Cortex of kidney (tissue), 1 donor: ENCODE measurements at places on chromosomes 1 and 21.

GRCh38 chr1:22208268-22208972 lies 65.5 kb upstream of the WNT4 start:
- DNase-seq = no peak

DNA sequence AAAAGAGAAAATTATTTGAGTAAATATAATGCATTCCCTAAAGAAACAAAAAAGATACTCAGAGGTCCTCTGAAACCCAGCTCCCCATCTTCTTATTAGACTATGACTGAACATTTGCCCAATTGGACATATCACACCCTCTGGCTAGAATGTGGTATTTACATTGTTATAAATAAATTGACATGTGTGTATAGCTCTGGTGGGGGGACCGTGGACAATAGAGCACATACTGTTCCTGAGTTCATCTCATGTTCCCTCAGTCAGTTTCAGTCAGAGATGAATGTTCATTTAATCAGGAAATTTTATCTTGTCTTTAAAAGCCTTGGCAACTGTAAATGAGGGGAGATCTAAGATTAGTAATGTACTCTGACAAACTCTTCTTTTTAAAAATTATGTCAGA lies 459.3 kb upstream of the ADAMTS5 start:
- no peak for DNase-seq

DNA sequence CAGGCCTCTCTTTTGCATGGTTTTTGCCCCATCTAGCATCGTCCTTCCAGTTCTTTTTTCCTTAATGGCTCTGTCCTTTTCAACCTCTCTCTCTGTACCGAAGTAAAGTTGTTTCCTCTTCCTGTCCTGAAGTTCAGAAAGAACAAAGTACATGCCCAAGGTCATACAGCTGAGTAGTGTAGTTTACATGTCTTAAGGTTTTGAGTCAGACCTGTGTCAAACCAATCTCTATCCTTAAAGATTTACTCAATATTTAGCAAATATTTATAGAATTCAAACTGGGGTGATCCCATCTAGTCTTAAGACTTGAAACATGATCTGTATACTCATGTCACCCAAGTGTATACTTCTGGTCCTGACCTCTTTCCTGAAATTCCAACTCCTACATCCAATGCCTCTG lies 118.7 kb upstream of the SGIP1 start:
- no peak for DNase-seq

GRCh38 chr1:25800703-25801377 lies 847 bp downstream of the SELENON start:
- no peak for DNase-seq

DNA sequence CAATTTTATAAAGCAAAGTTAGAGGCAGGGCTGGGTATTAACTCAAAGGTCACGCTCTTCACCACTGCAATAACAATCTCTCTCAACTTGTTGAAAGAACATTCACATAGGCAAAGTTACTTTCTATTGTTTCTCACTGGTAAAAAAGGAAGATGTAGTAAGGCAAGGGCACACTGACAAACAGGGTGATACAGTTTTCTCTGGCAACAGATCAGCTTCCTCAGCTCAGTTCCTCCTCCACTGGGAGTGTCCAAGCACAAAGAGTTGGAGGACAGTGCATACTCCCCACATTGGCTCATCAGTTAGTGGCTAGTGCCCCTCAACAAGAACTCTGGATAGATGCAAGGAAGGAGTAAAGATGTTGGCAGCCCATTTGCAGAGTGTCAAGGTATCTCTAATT lies 3.7 kb downstream of the PLPPR4 start:
- no peak for DNase-seq

GRCh38 chr1:112399456-112399855 lies 3.4 kb downstream of the CTTNBP2NL start:
- DNase-seq = no peak

- no peak for DNase-seq
Measured at GRCh38 chr21:33265664-33266049, 510 bp upstream of the IL10RB start.

- no peak for DNase-seq
Measured at GRCh38 chr1:32394890-32395432, 720 bp upstream of the BSDC1 start.

- no peak for DNase-seq
Measured at GRCh38 chr21:36733857-36734256, 34.9 kb downstream of the SIM2 start.

GRCh38 chr1:194369622-194370021 lies 1183.2 kb upstream of the B3GALT2 start:
- no peak for DNase-seq

DNA sequence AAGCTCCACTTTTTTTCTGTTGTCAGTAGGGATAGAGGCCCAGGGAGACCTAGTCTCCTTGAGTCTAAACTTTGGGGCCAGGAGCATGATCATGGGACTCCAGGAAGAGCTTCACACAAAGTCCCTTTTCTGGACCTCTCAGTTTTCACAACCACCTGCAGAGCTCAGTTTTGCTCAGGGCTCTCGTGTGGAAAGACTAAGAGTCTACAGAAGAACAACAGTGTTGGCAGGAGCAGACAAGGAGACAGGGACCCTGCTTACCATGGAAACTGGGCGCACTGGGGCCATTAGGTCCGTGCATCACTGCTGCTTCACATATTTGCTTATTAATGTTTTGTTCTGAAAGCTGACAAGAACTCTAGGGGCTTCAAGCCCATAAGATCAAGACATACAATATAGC lies 63.9 kb upstream of the HSD17B7 start:
- DNase-seq = no peak

GRCh38 chr1:204084247-204084772 lies 11.4 kb downstream of the SOX13 start:
- no peak for DNase-seq

DNA sequence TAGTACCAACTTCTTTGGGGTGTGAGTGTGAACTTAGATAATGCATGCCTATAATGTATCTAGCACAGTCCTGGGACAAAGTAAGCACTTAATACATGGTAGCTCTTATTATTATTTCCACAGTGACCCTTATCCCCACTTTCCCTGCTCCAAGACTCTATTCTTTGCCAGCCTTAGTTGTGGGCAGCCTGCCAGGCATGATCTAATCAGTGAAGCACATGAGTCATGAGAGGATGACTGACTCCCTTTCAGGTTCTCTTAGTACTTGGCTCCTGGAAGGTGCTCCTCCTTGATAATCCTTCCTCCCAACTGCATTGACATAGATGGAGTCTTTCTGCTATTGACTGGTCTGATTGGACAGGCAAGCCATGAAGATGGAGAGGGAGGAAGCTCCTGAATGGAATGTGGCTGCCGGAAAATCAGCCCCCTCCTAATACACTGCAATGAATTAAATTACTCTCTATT lies 17.4 kb upstream of the GNG12 start:
- DNase-seq = no peak

DNA sequence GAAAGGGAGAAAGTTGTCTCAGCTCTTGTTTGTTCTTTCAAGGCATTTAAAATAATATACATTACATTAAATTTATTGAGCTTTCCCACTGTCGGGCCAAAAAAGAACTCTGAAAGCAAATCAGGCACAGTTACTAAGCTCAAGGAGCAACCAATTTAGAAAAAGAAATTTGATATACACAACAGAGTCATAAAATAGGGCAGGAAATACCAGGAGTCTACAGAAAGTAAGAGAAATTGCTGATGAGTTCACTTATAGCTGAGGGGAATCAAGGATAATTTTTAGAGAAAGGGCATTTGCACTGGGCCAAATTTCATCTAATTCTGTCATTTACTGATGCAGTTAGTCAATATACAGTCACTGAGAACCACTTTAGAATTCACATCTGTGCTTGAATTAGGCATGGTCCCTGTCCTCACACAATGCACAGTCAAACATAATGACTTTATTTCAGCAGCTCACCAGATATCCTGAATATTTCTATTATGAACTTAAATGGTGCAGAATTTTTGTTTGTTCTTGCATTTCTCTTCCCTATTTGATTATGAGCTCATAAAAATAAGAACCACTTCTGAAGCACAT lies 249.6 kb upstream of the BEND5 start:
- no peak for DNase-seq

DNA sequence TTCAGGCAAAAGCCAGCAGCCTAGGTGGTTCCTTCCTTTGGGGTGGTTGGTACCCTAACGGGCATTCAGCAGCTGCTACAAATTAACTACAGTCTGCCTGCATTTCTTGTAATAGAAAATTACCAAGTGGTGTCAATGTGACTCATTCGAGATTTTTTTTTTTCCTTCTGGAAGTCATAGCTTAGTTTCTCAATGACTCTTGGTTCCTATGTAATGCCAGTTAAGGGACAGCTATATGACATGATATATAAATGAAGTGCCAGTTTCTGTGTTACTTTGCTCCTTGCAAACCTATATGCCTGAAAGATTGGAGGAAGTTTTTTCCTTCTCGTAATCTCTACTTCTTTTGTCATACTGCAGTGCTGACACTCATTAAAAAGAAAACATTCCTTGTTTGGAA lies 2.6 kb downstream of the MGST3 start:
- DNase-seq = no peak

- DNase-seq = no peak
Measured at GRCh38 chr1:160257411-160258015, 4.8 kb downstream of the DCAF8 start.

GRCh38 chr1:154741327-154741726 lies 128.8 kb downstream of the KCNN3 start:
- DNase-seq = no peak

DNA sequence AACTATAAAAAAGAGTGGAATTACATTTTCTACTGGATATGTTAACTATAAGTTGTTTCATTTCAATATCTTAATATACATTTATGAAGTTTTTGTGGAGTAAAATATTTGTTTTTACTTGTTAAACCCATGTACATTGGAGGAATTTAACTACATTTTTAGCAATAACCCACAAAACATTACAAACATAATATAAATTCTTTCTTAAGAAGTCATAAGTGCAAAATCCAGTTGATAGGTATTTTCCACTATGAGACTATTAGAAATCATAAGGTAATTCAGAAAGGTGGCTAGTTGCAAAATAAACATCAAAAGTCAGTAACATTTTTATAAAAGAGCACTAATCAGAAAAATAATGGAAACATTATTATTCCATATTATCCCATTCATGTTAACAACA lies 73.9 kb upstream of the RRP15 start:
- DNase-seq = no peak

DNA sequence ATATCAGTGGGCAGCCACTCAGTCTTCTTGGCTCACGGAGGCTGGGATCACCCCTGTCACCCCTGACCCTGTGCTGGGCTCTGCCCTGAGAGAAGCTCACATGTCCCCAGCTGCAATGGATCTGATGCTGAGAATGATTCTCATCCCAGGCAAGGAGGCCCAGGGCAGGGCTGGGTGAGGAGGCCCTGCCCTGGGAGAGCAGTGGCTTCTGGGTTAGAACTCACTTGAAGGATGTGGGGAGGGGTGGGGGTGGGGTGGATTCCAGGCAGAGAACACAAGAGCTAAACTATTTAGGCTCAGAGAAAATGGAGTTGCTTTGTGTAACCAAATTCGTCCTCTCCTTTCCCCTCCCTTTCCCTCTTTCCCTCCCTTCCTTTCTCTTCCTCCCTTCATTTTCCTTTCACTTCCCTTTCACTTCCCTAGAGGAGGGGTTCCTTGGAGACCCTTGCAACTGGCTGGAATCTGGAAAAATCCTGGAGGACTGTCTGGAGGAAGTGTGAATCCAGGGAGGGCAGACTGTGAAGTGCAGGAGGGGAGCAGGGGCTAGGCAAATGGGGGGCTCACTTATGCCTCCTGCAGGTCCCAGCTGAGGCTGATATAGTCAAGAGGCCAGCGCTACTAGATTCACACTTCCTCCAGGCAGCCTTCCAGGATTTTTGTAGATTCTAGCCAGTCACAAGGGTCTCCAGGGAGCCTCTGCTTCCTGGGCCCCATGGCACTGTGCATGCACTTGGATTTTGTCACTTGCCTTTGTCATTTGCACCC lies 47.0 kb downstream of the IGSF21 start:
- no peak for DNase-seq

- no peak for DNase-seq
Measured at GRCh38 chr1:66684353-66684752, 67.9 kb upstream of the DYNLT5 start.

- DNase-seq = no peak
Measured at GRCh38 chr1:145985129-145985501, 11.3 kb downstream of the TXNIP start.

DNA sequence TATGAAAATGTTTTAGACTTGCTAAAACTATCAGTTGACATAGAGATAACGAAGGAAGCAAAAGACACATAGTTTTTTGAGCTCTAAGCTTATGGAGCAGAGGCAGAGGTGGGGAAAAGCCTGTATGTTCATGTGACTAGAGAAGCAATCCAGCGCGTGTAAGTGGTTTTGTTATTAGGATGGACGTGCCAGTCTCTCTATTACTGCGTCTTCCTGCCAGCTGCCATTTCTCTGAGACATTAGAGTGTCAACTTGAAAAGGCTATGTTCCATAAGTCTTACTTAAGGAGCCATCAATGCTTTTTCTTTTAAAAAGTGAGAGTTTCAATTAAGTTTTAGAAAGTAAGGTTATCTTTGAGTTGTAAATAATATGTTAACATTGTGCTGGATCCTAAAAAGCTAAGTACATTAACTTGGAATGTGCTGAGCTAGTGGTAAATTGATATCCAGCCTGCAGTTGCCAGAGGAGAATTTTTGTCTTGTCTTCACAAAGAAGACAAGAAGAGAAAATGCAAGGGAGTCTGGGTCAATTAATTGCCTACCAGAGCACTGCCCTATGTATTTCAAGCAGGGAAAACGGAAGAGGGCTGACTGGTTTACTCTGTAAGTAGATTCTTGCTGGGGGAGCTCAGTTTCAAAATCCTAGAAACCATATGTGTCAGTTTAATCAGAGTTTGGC lies 161.8 kb upstream of the B3GALT2 start:
- DNase-seq = no peak

DNA sequence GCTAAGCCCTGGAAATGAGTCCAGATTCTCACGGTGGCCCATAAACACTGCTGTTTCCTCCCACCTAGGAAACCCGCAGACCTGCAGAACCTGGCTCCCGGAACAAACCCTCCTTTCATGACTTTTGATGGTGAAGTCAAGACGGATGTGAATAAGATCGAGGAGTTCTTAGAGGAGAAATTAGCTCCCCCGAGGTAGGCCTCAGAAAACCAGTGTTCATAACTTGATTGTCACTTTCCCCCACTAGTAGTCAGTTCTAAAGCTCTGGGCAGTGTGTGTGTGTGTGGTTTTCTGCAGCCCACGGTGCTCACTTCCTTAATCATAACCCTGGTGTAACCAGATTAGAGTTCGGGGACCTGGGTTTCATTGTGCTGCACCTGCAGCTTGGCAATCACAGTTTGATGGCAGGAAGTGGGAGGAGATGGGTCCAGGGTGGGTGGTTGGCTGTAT lies 39.1 kb downstream of the CLIC6 start:
- DNase-seq = no peak

DNA sequence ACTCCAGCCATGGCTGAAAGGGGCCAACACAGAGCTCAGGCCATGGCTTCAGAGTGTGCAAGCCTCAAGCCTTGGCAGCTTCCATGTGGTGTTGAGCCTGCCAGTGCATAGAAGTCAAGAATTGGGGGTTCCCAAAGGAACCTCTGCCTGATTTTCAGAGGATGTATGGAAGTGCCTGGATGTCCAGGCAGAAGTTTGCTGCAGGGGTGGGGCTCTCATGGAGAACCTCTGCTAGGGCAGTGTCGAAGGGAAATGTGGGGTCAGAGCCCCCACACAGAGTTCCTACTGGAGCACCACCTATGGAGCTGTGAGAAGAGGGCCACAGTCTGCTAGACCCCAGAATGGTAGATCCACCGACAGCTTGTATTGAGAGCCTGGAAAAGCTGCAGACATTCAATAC lies 29.8 kb upstream of the CD55 start:
- no peak for DNase-seq
